ENCODE measurements at places on chromosomes 5 and 9.

- no peak for DNase-seq
Observed at GRCh38 chr5:157273131-157273556, 7.2 kb downstream of the CYFIP2 start.

- no peak for DNase-seq
Observed at GRCh38 chr9:16306586-16306985, 563.9 kb downstream of the BNC2 start.

DNA sequence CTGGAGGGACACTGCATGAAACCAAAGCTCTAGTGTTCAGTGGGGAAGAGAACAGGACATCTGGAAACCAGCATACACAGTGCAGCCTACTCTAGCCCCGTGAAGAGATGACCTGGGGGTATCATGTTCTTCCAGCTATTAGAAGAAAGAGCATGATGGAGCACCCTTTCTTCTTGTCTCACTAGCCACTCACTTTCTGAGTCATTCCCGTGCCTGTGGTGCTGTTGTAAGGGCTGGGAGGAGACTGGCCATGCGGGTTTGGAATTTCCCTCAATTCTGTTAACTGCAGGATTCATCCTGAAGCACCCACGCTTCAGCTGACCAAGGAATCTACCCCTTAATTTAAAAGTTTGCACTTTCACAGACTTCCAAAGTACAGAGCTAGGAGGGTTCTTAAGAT, 137.0 kb downstream of the COL23A1 start:
- no peak for DNase-seq

GRCh38 chr5:53603009-53603687, 42.7 kb downstream of the NDUFS4 start:
- DNase-seq, result no peak

GRCh38 chr5:91443023-91443422, 59.9 kb upstream of the ARRDC3 start:
- no peak for DNase-seq

DNA sequence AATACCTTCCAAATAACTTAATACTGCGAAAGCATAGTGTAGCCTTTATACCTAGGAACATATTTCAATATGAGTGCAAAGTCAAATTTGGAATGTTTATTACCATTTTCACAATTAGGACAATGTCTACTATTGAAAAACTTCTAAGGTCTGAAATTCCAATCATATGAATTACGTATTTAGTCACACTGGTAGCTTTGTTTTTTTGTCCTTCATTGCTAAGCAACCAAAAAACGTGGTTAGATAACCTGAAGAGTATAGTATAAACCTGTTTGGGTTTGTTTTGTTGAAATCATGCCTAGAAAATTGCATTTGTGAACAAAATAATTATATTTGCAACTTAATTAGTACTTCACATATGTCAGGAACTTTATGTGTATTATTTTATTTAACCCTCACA, 134.2 kb downstream of the FBXO4 start:
- no peak for DNase-seq

GRCh38 chr5:145598983-145599382, 236.2 kb downstream of the PRELID2 start:
- DNase-seq, result no peak

DNA sequence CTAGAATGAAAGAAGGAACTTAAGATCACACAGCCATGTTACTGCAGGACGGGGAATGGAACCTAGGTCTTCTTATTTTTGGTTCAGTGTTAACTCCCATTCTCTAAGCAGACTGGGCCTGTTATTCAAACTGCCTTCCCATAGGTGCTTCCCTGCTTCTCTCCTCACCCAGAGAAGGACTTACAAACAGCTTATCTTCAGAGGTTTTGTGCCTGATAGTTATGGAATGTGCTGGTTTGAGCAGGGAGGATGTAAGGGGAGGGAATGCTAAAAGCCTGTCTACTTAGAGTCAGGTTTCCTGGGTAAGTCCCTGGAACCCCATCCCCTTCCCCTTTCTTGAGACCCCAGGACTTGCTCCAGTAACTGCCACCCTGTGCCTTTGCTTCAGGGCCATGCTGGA, 4.2 kb upstream of the PSMD5 start:
- no peak for DNase-seq

- no peak for DNase-seq
Observed at GRCh38 chr5:59420596-59420995, 472.9 kb downstream of the PDE4D start.

DNA sequence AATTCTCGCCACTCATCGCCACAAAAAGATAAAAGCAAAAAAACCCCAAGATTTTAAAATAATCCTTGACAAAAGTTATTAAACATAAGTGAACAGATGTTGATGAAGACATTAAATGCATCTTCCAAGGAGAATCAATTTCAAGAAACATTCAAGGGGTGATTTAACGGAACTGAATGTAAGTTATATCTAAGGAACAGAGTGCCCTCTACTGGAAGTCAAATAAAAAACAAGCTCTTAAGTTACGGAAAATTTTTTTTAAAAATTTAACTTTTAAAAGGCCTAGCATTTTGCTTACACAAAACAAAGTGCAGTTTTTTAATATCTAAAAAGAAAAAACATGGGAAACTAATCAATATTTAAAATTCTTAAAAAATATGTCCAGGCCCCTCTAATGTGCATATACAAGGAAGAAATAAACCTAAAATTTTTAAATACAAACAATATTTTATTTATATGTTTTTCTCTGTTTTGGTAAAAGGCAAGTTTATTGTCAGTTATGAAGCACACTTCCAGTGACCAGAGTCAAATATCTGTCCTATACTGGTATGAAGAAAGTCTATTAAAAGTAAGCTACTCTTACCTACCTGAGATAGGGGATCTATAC, 28.0 kb downstream of the TEX10 start:
- DNase-seq, result no peak

DNA sequence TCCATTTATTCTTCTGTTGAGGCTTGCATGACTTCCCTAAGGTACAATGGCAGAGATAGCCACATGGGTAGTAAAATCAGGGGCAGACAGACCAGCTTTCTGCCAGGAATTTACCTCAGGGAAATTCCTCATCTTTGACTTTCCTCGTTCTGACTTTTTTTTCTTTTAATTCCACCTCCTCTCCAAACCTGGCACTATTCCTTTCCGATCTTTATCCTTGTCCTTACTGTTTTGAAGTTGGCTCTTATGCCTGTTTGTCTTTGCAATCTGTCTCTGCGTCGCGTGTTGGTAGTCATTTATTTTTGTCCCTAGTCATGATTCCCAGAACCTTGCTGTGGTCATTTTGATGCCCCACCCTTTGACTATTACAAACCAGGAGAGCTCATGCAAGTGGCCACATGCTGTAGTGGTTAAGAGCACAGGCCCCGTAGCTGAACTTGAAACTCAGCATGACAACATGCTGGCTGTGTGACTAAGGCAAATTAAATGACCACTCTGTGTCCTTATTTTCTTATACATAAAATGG, 19.0 kb downstream of the TMC1 start:
- DNase-seq, result no peak

DNA sequence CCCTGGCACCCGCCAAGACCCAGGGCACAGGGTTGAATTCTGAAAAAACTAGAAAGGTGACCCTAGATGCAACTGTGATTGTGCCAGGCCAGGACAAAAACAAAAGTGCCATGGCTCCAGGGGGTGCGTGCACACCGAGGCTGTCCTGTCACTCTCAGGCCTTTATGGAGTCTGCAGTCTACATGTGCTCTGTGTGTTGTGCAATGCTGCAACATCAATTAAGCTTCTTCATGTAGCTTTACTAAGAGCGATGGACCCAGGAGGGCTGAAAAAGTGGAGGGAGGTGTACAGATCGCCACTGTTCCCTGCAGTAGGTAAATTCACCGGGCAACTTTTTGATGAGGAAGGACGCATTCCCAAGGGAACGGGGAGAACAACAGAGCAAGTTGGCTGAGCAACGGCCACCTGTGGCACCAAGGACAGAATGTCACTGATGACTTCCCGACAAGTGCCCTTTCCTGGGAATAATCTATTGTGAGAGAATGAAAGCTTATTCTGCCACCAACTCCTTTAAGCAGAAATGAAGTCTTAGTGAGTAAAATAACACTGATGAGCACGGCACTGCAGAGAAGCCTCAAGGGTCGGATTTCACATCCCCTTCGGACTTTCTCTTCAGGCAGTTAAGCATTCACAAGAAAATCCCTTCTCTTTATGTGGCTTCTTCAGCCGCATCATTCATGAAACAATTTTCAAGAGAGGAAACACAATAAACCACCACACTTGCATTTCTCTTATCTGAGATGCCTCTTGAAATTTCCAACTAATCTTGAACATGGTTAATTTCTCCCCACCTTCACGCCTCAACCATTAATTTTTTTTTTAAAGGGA, 149.6 kb downstream of the DROSHA start:
- DNase-seq, result no peak

DNA sequence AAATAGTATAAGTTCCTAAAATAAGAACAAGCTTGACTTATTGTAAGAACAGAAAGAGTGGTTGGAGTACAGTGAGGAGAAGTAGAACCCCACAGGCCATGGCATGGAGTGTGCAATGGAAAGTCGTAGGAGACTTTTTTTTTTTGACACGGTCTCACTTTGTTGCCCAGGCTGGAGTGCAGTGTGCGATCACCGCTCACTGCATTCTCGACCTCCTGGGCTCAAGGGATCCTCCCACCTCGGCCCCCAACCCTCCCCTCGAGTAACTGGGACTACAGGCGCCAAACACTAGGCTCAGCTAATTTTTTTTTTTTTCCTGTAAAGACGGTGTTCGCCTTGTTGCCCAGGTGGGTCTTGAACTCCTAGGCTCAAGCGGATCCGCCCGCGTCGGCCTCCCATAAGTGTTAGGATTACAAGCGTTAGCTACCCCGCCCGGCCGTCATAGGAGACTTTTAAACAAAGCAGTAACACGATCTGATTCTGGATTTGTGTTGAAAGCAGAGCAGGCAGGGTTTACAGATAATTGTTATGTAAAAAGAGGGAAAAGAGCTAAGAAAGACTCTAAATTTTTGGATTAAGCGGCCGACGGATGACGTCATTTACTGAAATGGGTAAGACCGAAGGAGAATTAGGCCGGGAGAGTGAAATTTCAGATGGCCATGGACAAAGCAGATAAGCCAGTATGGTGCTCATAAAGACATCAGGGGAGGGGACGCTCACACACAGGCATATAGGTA, 752 bp downstream of the TSTD2 start:
- no peak for DNase-seq

DNA sequence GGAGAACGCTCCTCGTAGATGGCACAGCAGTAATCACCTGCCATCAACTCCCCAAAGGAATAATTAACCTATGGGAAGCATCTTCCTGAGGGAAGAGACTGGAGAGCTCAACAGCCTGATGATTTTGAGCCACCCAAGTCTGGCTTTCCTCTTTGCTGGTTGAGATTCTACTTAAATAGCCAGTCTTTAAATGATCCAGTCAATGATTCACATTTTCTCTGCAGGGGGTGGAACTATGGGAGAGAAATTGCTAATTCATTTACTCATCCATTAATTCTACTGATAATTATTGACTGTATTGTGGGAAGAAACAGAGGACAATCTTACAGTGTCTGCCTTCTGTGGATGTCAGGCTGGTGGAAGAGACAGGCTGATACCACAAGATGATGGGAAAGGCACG, 355.0 kb upstream of the PANK3 start:
- no peak for DNase-seq

DNA sequence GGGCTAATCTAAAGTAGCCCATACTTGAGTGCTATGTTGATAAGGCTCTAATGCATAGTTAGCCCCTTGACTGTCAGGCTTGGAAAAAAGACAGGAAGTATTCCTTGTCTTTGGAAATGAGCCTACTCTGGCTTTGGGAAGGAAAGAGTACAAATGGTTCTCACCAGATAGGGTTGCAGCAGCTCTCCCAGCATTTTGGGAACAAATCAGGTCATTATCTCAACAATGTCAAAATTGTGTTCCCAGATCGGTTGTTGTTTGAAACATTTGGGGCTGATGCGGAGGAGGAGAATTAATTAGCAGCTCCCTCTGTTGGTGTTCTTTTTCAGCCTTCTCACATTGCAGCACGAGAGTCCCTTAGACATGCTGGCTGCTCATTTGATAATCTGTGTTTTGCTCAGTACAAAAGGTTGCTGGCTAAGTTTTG, 294.7 kb upstream of the DMRT1 start:
- no peak for DNase-seq

DNA sequence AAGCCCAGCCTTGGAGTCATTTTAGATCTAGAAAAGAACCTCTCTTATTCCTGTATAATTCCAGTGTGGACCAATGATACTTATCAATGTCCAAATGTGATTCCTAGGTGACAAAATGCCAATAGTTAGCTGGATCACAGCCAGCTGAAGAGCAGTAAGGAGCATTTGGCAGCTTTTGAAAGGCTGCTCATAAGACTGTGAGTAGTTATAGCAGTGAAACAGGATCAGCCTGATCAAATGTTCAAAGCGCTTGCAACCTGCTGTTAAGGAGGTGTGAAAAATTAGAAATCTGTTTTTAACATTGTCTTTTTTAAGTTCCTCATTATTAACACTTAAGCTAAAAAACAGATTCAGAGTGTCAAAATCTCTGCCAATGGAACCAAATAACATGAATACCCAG, 85.1 kb downstream of the SSBP2 start:
- no peak for DNase-seq

- no peak for DNase-seq
Observed at GRCh38 chr5:56298336-56299090, 65.4 kb upstream of the ANKRD55 start.

- DNase-seq, result no peak
Observed at GRCh38 chr9:96532173-96532572, 82.2 kb downstream of the HABP4 start.

GRCh38 chr9:96317335-96317980, 15.5 kb upstream of the HSD17B3 start:
- peak; percentile 10 for DNase-seq

GRCh38 chr5:17184588-17184987, 32.8 kb upstream of the BASP1 start:
- DNase-seq, result no peak

- no peak for DNase-seq
Observed at GRCh38 chr9:108325406-108325805, 530.4 kb downstream of the ACTL7B start.

- no peak for DNase-seq
Observed at GRCh38 chr5:56535347-56535746, 280.0 kb upstream of the MAP3K1 start.

- no peak for DNase-seq
Observed at GRCh38 chr5:44278469-44278868, 110.8 kb downstream of the FGF10 start.
